ENCODE measurements at places on chromosomes 12 and 14. TPM values are rescaled to one million over a fixed set of nuclear protein-coding genes. Genes with fewer than 3 reads are reported as not detected.

DNA sequence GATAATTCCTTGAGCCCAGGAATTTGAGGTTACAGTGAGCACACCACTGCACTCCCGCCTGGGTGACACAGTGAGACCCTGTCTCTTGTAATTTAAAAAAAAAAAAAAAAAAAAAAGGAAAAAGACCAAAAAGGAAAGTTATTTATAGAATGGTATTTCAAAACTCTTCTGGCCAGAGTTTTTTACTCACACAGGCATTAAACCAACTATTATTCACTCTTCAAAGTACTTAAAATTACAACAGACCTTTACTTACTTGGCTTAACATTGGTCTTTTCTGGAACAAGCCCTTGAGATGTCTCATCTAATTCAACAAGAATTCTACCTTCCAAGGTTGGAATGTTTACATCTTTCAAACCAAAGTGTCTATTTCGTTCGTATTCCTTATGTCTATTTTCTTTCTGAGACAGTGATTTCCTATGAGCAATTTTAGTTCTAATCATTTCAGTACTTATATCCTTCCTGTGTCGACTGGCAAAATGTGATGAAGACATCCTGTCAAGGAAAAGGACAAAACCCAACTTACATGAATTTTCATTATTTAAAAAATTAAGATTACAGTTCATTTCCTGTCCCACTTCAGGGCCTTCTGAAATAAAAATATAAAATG lies 2.6 kb downstream of the DLGAP5 start:
- DNase-seq = no peak

Gene MYF5
- not detected for total RNA-seq

- no peak for DNase-seq
Measured at GRCh38 chr12:91074154-91074709, 16.4 kb upstream of the KERA start.

Gene KCNMB4
- total RNA-seq = 1.2 TPM

GRCh38 chr14:52370406-52370935 lies 56.4 kb downstream of the PTGER2 start:
- DNase-seq = no peak

Gene OASL
- total RNA-seq = 0.66 TPM

Gene CD69
- 9.0 TPM for total RNA-seq

Gene EFS
- 2.1 TPM for total RNA-seq

DNA sequence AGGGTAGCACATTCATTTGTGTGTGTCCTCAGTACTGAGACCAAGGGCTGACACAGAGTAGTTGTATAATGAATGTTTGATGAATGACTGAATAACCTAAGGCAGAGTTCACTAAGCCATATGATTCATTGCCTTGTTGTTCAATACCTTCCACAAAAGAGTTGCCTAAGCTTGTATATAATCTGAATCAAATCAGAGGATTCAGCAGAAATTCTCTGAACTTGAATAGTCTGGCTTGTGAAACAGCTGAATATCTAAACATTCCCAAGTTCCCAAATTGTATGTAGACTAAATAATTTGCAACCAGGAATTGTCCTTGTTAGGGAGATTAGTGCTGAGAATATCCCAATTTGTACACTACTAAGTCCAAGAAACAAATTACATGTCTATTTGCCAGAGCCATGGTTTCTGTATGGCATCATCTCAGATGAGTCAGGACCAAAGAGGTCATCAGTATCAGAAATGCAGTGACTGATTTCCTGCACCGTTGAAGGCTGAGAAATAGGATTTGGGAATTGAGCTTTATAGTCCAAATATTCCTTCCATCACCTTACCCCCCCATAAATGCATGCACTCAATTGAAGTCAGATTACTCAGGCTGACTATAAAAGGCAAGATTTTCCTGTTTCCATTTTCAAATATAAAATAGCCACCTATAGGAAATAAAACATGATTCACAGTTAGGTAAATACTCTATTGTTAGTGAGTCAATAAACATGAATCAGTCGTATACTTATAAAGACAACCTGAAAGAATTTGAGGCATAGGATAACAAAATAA lies 168.7 kb downstream of the PHLDA1 start:
- no peak for DNase-seq

DNA sequence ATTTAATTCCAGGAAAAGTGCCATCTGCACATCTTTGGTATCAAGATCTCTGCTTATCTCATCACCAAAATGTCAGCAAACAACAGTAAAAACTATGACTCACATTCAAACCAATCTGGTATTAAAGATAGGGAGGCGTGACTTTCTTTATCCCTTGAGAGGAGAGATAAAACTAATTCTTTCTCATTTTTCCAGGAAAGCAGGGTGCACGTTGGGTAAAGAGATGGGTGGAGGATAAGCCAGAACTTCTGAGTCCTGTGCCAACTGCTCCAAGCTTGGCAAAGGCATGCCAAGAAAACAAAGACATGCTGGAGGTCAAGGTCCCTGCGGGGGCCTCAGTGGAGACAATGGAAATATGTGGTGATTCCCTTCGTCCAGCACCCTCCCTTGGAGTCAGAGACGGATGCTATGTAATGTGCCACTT lies 225.8 kb upstream of the PLXNC1 start:
- DNase-seq = no peak
